NCI-H2081 (cell line): ENCODE measurements at places on chromosomes 7 and 10.
A peak's percentile ranks its signal among the peaks of the same experiment; 100 is the strongest.

- no peak for DNase-seq
These were observed 588 bp downstream of the GLI3 start for GRCh38 chr7:42236266-42236975.

GRCh38 chr10:59177031-59177797, 771 bp downstream of the PHYHIPL start:
- peak; percentile 45 for DNase-seq

DNA sequence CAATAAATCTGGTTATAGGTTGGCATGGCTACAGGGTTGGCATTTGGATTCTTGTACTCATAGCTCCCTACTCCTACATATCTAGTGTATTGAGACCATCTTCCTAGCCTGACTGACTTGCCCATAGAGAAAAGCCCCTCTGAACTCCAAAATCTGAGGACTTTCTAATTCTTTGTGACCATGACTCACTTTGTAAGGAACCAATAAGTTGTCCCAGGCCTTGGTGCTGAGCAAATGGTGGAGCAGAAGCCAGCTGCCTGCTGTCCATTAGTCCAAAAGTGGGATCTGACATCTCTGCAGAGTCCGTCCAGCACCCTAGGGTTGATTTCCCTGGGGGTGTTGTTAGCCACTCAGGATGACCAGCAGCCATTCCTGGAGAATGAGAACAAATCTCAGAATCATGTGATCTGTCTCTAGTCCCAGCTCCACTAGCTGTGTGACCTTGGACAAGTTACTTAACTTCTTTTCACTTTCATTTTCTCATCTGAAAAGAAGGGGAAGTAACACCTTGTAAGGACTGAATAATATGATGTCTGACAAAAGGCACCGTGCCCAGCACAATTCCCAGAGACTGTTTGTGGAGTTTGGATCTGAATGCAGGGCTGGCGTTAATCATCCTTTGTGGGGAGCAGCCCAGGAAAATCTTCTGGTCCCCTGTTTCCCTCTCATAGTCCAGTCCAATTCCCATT, 44.1 kb downstream of the MTURN start:
- DNase-seq = no peak

DNA sequence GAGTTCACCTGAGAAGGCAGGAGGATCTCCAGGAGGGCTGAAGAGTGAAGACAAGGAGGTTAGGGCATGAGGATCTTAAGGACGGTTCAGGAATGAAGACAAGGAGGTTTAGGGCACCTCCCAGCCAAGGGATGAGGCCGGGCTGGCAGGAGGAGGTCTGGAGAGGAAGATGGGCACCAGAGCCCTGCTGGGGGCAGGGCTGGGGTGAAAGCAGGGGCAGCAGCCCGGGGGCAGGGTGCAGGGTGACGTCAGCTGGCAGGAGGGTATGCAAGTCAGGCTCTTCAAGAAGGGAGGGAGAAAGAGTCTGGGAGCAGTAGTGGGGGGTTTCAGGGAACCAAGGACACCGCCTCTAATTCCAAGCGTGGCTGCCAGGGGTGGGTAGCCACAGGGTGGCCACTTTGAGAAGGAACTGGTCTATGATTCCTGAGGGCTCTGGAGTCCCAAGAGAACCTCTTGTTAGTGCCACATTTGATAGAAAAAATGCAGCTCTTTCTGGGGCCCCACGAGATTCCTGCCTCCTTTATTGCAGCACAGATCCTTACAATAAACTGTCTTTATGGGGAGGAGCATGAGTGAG, 101.6 kb downstream of the C10orf90 start:
- no peak for DNase-seq

DNA sequence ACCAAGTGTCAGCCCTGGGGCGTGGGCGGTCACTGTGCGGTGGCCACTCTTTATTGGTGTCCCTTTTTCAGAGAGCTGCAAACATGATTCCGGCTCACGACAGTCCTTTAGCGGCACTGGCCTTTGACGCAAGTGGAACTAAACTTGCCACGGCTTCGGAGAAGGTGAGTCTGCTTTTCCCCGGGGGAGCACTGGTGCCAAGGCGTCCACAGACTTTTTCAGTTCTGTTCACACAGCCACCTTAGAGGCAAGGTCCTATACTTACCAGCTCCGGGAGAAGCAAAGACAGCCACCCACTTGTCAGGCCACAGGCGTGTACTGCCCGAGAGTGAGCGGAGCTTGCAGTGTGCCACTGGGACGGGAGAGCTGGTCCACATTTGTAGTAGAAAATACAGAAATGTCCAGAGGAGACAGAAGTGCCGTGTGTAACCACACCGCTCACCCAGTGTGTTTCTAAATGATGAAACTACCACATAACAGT, 27.9 kb downstream of the WIPI2 start:
- DNase-seq = no peak

GRCh38 chr7:78734626-78735025, 718.8 kb downstream of the MAGI2 start:
- DNase-seq = no peak

GRCh38 chr10:50557130-50557682, 66.5 kb downstream of the SGMS1 start:
- no peak for DNase-seq

DNA sequence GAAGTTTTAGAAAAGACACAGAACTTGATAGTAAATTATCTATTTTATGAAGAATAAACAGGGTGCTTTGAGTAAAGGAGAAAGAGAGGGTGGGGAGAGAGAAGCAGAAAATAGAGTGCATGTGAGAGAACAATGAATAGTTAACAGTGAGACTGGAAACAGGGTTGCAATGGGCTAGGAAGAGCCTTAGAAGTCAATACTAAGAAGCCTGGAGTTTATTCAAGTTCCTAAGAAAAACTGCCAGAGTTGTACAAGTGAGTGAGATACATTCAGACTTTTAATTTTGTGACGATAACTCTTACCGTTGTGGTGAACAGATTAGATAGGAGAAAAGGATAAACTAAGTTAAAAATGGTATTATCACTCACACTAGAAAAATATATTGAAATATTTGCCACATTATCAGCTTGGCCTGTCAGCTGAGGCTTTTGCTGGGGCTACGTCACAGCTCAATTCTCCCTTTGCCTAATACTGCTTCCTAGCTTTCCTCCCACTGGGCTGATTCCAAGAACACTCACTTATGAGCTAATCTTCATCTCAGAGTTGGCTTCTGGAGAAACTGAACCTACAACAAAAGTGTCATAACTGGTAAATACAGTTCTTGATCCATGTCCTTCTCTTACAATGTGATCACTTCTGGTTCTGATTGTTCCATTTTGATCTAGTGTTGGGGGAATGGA, 92.7 kb downstream of the SEMA3D start:
- DNase-seq = no peak

- no peak for DNase-seq
These were observed 2.4 kb downstream of the LMOD2 start for GRCh38 chr7:123658023-123658422.

- no peak for DNase-seq
These were observed 13.9 kb downstream of the PCLO start for GRCh38 chr7:83148776-83149175.

- DNase-seq = no peak
These were observed 22.1 kb upstream of the ZC3HAV1 start for GRCh38 chr7:139131601-139132041.

DNA sequence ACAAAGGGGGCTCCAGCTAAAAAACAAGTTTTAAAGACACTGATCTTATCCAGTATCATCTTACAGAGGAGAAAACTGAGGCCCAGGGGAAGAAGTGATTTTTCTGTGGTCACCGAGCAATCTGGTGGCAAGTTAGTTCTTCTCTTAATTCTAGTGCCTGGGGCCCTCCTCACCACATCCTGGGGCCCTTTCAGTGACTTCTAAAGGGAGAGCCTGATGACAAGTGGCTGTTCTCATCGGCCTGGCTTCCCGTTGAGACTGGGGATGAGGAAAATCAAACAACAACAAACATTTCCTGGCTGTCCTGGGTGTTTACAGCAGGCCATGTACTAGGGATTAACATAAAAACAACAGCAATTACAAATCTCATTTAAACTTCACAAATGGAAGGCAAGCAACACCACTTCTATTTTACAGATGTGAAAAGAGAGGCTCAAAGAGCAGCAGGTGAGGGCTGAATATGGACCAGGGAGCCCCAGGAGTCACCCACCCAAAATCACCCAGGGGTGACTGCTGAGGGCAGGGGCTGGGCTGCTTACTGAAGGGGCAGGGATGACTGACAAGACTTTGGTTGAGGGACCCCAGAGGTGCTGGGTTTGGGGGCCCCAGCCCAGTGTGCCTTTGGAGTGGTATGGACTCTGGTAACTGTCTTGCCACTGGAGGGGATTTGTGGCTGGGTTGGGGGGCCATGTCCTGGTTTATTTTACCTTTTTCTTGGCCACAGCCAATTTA, 24.7 kb upstream of the MTPAP start:
- DNase-seq = no peak

DNA sequence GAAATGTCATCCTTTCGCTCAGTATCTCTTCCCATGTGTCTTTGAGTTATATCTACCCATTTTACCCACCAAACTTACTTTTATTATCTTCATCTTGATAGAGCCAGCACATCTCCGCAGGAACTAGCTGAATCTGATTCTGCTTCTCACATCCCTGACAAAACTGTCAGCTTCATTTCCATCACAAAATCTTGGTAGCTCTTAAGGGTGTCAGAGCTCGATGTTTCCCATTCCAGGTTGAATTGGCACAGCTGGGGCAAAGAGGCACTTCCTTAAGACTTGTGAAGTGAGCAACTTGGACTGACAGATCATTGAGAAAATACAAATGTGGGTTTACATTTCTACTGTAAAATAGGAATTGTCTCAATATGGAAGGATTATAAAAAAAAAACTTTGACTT, 434.5 kb downstream of the SUGCT start:
- no peak for DNase-seq

DNA sequence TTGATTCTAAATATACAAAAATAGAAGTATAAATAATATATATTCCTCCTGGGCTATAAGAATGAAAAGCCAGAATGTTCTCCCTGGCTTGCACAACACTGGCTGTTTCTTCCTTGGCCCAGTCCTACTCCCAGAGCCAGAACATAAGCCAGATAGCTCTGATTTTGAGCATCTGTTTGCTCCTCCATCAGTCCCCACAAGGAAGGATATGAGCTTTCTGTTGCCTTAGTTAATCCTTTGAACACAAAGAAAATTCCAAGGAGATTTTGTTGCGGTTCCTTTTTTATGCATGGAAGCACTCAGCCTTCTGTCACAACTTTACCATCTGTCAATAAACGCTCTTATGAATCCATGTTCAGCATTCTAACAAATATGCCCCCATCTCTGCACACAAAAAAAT, 361.8 kb downstream of the IPMK start:
- DNase-seq = no peak

DNA sequence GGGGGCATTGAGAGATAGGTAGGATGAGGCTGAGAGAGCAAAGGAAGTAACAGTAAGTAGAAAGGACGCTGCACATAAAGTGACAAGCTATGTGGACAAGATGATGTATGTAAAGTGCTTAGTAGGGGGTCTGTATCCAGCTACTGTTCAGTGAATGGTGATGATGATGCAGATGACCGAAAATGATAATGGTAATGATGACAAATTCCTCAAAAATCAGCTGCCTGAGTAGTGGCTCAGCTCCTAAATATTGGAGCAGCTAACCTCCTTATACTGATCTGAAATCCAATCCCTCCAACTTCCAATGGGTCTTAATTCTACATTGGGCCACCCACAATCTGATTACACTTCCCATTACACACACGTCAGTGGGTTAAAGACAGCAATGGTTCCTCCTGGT, 27.1 kb upstream of the KCNMA1 start:
- no peak for DNase-seq

GRCh38 chr7:117562759-117563158, 82.9 kb downstream of the CFTR start:
- no peak for DNase-seq

DNA sequence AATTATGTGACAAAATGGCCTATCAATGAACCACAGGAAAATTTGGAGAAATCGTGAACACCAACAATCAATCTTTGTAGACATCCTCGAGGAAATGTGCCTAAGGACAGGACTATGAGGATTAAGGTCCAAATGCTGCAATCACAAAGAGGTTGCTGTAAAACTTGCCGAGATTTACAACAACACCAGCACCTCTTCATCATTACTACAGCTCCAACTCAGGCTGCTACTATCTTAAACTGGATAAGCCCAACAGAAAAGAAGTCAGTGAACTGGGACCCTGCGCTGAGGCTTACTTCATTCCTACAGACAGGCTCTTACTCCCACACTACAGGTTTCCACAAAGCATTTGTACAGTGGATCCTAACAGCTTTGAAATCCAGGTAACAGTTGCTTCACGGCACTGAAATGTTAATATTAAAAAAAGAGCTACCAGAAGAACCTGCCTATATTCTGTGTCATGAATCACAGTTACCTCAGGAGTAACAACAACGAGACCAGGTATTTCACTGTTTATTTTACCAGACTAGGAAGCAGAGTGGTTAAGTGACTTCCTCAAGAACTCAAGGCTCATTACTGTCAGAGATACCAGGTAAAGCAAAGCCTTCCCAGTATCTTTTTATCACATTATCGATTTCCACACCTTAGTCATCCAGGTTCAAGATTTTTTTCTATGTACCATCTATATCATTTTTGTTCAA, 23.9 kb downstream of the CACUL1 start:
- no peak for DNase-seq

DNA sequence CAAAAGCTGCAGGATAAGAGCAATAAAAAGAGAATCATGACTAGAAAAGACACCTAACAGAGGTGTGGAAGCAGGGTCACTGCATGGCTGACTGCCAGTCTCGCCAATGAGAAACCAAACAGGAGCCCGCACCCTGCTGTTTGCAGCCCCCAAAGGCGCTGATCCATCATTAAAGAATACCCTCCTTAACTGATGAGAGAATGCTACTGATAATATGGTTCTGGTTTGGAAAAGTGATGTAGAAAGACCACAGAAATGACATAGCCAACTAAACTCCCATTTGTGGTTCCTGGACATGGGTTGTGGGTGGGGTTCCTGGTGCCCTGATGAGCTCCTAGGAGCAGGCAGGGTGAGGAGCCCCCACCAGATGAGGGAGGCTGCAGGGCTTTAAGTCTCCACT, 207.4 kb downstream of the TNS3 start:
- no peak for DNase-seq

- DNase-seq = no peak
These were observed 17.1 kb downstream of the GRID1 start for GRCh38 chr10:86349474-86349873.

DNA sequence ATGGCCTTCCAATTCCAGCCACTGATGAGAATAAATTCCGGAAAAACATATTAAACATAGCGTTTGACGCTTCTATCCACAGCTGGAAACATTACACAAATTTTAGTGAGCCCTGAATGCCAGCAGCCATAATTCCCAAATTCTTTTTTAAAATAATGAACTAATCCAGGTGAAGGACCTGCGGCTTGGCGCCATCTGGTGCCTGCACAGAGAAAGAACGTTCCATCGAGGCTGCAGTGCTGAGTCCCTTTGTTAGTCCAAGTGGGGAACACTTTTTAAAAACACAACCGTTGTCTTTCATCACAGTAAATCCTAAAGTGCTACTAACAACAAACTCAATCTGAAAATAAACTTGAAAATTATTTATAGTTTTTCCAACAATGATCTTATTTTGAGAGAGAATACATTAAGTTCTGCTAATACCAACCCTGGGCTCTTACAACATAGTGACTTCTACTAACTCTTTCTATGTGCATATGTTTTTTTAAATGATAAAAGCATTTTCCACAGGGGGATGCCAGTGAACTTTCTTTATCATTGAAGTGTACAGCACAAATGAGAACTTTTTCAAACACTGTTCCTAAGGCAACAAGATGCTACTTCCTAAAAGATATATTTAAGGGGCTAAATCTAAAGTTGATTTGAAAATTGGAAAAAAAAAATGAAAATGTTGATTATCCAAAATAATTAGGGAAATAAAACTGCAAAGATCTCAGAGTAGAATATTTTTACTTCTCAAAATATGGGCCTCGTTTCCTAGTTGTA, 166.9 kb upstream of the RNF32 start:
- peak; percentile 7 for DNase-seq
